Hindlimb muscle (tissue), 1 donor: ENCODE measurements at places on chromosomes 12 and 14.

- DNase-seq, result no peak
Measured at GRCh38 chr12:16225692-16226091, 51.8 kb downstream of the SLC15A5 start.

DNA sequence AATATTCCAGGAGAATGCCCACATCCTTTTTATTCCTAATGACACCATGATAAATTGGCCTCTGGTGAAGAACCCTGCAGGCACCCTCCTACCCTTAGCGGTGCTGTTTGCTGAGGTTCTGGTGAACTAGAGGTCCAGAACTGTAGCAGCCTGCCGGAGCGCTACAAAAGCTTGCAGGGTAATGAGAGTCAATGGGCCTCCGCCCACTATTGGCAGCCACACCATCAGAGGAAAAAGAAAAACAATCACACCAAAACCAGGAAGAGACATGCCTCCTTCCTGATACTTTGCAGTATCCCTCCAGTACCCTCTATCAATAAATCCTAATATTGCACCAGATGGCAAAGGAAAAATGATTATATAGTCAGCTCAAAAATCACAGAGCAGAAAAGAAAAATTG is 142.9 kb downstream of the SPTSSA start:
- no peak for DNase-seq

- peak; percentile 44 for DNase-seq
Measured at GRCh38 chr14:59161561-59162175, 26.8 kb upstream of the DAAM1 start.

- DNase-seq, result no peak
Measured at GRCh38 chr12:11765817-11766794, 116.6 kb downstream of the ETV6 start.

GRCh38 chr12:98405805-98406366 is 109.5 kb upstream of the TMPO start:
- no peak for DNase-seq

DNA sequence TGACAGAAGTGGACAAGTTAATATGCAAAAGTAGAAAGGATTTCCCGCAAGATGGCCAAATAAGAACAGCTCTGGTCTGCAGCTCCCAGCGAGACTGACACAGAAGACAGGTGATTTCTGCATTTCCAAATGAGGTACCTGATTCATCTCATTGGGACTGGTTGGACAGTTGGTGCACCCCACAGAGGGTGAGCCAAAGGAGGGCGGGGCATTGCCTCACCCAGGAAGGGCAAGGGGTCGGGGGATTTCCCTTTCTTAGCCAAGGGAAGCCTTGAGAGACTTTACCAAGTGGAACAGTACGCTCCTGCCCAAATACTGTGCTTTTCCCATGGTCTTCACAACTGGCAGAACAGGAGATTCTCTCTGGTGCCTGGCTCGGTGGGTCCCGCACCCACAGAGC is 191.3 kb downstream of the ALG10B start:
- DNase-seq, result no peak

GRCh38 chr14:51473808-51474565 is 177.7 kb upstream of the FRMD6 start:
- no peak for DNase-seq

- DNase-seq, result no peak
Measured at GRCh38 chr12:40253936-40254335, 29.1 kb downstream of the LRRK2 start.

GRCh38 chr14:90815822-90816662 is at the start of gene TTC7B:
Gene TTC7B, minus strand, starts transcription at chr14:90816430. Its CDS starts 135 bp downstream, at chr14:90816295.
- peak; percentile 62 for DNase-seq

DNA sequence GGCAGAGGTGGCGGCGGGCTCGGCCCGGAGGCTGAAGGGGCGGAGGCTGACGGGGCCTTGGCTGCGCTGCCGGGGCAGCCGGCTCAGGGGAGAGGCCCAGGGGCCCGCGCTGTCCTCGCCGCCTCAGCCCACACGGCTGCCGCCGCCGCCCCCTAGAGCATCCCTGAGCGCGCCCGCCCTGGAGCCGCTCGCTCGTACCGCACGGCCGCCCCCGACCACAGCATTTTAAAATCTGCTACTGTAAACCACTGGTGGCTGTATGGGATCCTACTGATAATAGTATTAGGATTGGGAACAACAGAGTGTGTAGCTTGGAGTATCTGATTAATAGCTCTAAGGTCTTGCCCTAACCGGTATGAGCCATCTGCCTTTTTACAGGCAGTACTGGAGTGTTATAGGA is 22.2 kb upstream of the EDDM3A start:
- DNase-seq, result no peak

GRCh38 chr12:44143175-44143574 is 307.3 kb downstream of the TMEM117 start:
- DNase-seq, result no peak

- DNase-seq, result peak; percentile 24
Measured at GRCh38 chr12:70367258-70368141, 1.4 kb downstream of the KCNMB4 start.

GRCh38 chr12:78209846-78210505 is 379.3 kb downstream of the NAV3 start:
- DNase-seq, result peak; percentile 78

DNA sequence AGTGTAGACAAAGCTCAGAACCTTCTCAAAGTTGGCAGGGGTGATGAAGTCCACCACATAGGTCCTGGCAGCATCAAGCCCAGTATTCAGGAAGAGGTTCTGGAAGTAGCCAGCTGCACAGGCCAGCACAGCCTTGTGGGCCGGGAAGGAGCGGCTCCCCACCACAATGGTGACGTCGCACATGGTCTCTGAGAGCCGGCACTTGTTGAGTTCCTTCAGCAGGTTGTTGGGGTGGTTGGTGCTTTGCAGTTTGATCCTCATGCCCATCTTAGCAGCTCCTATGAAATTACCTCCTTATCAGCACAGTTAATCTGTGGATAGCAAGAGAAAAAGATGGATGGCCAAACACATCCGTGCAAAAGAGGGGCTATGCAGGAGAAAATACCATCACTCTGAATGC is 1.7 kb downstream of the ZBTB39 start:
- DNase-seq, result no peak

- DNase-seq, result no peak
Measured at GRCh38 chr12:81950871-81951270, 191.7 kb upstream of the PPFIA2 start.

GRCh38 chr14:92492258-92492657 is 21.3 kb upstream of the RIN3 start:
- DNase-seq, result no peak

- no peak for DNase-seq
Measured at GRCh38 chr12:2411011-2411410, 358.2 kb downstream of the CACNA1C start.

DNA sequence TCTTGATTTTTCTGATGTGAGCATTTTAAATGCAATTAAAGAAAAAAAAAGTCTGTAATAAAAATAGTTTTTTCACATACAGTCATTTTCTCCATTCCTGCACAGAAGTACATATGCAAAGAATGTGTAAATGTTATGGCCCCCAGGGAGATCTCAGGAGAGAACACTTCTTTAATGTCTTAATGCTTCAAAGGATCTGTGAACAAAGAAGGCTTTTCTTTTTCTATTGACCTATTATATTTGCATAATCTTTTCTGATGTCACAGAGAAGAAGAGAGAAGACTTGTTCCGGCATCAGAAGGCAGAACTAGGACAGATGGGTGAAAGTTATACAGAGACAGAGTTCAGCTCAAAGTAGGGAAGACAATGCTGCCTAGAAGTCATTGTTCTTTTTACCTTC is 413.5 kb upstream of the STXBP6 start:
- no peak for DNase-seq
